Dermis blood vessel endothelial cell (primary cell): ENCODE measurements at places on chromosomes 7 and 10. TPM values are rescaled to one million over a fixed set of nuclear protein-coding genes. Genes with fewer than 3 reads are reported as not detected.

Gene EPO
- not detected in 2 replicates for total RNA-seq

Gene PPP1R17
- not detected in 2 replicates for total RNA-seq

Gene FAM200A
- 6.1 TPM in 2 replicates for total RNA-seq

Gene NPSR1
- not detected in 2 replicates for total RNA-seq

Gene SLC13A4
- not detected in 2 replicates for total RNA-seq
